ENCODE measurements at places on chromosomes 13 and 19. TPM values are rescaled to one million over a fixed set of nuclear protein-coding genes. Genes with fewer than 3 reads are reported as not detected.
A peak's percentile ranks its signal among the peaks of the same experiment; 100 is the strongest.

GRCh38 chr19:48393559-48394330 is at the start of gene GRIN2D:
Gene GRIN2D (plus strand): TSS chr19:48393668. CDS start chr19:48398393, 4,725 bp downstream.
- no peak for DNase-seq

DNA sequence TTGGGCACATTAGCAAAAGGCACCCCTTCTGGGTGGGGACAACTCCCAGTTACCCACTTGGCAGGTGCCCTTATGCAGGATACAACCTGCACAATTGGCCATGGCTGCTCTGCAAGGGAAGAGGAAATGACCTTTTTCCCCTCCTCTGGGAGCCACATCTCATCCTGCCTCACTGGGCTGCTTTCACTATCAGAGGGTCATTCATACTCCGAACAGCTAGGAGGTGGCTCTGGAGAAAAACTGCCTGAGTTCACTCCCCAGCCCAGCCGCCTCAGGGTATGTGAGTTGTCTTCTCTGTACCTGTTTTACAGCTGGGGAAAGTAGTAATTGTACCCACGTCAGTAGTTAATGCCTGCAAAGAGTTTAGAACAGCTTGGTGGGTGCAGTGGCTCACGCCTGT is 7.1 kb upstream of the ACTN4 start:
- no peak for DNase-seq

- DNase-seq = no peak
These were observed 612.5 kb upstream of the PRR20A start for GRCh38 chr13:56528040-56528790.

GRCh38 chr19:46944123-46944748 is 75.4 kb upstream of the NPAS1 start:
- DNase-seq = no peak

DNA sequence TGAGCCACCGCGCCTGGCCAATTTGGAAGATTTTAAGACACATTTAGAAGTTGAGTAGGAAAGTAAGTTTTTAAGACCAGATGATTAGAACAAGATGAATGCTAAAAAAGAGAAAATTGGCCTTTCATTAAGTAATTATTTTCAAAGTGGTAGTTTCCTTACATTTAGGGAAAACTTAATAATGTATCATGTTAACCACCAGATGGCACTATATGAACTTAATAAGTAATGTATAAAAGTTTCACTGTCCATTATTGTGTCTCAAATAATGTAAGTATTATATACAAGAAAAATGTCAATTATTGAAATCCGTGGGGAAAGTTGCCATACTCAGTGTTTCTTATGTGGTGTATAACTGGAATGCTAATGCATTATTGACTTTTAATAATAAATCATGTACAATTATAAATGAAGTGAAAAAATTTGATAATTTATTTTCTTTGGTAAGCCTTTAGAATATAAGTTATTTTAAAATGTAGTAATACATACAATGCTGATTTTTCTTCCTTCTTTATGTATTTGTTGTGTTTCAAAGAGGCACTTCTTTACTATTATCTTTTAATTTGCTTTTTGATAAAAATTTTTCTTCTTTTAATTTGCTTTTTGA is 29.2 kb downstream of the COG6 start:
- DNase-seq = no peak

GRCh38 chr13:37144661-37145060 is 39.2 kb upstream of the CSNK1A1L start:
- DNase-seq = no peak

- no peak for DNase-seq
These were observed 260.9 kb downstream of the COG6 start for GRCh38 chr13:39916330-39916729.

DNA sequence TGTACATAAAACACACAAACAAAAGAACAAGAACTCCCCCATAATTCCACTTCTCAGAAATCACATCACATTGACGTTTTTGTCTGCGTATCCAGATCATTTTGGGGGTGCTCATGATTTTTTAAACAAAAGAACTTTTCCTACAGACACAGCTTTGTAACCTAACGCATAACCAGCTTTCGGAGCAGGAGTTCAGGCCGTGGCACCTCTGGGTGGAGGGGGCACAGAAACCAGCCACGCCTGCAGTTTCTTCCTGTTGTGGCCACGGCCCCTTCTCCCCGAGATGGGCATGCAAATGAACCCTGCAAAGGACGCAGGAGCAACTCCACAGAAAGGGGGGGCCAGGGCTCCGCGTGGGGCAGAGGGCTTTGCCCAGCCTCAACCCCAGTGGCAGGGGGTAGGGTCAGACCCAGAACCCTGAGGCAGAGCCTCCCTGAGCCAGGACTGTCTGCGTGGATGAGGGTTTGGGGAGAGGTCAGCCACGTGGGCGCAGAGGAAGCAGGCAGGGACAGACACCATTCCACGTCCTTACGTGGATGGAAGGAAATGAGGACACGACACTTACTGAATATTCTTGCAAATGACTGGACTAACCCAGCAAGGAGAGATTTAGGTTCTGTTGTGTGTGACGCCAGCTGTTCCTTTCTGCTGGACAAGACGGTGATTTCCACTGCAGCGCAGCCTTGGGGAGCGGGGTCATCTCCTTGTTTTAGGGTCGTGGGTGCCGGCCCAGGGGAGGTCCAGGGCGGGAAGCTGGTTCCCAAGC is 64.4 kb downstream of the RASA3 start:
- no peak for DNase-seq

DNA sequence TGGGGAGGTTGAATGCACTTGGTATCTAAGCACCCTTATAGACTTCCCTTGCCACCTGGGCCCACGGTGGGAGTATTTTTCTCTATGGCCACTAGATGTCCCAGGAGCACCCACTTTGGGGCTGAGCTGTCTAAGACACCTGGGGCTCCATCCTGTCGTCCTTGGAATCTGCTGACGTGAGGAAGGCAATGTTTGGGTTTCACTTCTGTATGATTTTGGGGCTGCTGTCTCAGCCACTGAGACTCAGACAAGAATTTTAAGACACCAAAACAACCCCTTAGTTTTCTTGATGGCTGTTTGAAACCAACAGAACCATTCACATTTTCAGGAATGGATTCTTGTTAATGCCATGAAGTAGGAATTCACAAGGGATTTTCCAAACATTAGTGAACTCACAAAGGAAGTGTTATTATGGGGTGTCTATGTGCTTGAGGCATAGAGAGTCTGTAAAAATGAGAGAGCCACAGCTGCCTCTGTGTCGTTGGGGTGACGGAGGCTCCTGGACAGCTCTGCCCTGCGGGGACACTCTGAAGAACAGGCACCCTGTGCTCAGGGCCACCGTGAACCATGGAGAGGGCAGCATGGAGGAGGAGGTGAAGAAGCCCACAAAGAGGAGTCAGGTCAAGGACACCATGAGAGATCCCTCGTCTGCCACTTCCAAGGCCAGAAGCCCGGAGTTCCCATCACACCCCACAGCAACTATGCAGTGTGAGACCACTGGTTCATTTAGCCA is 106.8 kb upstream of the SPATA13 start:
- DNase-seq = peak; percentile 49

The GPR4 gene
- total RNA-seq = not detected

The POU2F2 gene
- 49.5 TPM for total RNA-seq

- DNase-seq = peak; percentile 66
These were observed 5.2 kb upstream of the LMNB2 start for GRCh38 chr19:2461751-2462634.
